ENCODE measurements at places on chromosomes 3 and 15.
A peak's percentile ranks its signal among the peaks of the same experiment; 100 is the strongest.

DNA sequence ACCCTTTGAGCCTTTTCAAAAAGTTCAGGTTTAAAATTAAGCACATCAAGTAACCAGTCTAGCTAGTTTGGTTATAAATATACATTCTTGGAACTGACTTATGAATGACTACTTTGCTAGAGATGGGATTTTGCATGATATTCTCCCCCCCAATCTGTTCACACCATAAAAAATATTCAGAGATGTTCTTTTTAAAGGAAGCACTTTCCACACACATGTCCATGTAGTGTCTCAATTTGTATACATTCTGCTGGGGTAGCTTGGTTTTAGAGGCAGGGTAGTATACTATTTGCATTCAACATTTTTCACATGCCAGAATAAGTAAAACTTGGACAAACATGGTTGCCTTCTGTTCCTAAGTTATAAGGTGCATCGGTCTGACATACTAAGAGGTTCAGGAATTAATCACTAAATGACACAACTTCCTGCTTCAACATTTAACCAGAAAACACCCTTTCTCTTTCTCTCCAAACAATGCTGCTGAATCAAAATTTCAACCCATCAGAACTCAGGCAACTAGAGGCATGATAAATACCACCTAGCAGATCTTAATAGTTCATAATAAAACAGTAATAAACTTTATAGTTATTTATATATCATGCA, 57.0 kb downstream of the SUMF1 start:
- no peak for DNase-seq

- DNase-seq, result no peak
Observed at GRCh38 chr15:37015451-37015850, 84.9 kb downstream of the MEIS2 start.

DNA sequence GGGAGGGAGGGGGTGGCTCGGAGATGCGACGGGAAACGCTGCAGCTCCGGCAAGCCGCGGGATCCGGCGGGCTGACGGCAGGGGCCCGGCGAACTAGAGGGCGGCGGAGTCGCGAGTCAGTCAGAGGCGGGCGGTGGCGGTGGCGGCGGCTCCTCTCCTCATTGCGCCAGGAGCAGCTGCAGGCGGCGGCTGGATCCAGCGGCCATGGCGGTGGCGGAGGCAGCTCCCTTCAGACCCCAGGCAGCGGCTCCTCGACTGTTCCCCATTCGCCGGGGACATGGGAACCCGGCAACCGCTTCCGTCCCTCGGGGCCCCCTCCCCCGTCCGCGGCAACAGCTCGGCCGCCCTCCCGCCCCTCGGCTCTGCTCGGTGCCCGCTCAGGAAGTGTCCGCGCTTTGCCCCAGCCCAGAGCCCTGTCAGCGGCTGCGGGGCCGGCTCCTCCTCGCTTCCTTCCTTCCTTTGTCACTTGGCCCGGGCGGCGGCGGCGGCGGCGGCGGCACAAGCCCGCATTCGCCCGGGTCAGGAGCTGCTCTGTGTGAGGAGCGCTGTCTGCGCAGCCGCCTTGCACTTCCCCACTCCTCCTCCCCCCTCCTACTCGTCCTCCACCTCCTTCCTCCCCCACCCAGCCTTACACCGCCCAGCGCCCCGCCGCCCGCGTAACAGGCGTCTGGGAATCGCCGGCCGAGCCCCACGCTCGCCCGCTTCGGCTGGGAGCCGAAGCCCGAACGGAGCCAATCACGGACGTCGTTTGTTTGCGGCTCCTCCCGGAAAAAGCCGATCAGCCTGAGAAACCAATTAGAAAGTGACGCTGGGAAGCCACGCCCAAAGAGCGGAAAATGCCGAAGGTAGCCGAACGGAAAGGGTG, at the start of gene GSK3B:
TSS of gene GSK3B (minus strand) at position 537 of the 865 bp plus-strand sequence. CDS start 1,013 bp downstream, outside the sequence.
- DNase-seq, result peak; percentile 31

DNA sequence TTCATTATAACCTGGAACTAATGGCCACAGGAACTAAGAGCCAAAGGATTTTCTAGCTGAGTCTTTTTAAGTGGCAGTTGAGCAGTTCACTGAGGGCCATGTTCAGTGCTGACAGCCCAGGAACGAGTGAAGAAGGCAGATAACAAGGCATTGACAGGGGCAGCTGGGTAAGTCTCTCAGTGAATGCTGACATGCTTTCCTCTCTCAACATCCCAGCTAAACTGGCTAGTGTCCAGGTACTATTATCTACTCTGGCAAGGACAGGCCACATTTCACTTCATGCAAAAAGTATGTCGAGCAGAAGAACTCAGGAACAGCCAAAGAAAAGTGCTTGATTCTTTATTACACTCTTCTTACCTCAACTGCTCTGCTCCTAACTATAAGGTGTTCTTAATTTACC, 515.9 kb downstream of the NLGN1 start:
- no peak for DNase-seq

- DNase-seq, result no peak
Observed at GRCh38 chr3:116425126-116425525, 20.2 kb downstream of the LSAMP start.
